ENCODE measurements at places on chromosomes 2 and 18.

GRCh38 chr18:3150274-3150673 is 69.5 kb downstream of the MYOM1 start:
- no peak for DNase-seq

DNA sequence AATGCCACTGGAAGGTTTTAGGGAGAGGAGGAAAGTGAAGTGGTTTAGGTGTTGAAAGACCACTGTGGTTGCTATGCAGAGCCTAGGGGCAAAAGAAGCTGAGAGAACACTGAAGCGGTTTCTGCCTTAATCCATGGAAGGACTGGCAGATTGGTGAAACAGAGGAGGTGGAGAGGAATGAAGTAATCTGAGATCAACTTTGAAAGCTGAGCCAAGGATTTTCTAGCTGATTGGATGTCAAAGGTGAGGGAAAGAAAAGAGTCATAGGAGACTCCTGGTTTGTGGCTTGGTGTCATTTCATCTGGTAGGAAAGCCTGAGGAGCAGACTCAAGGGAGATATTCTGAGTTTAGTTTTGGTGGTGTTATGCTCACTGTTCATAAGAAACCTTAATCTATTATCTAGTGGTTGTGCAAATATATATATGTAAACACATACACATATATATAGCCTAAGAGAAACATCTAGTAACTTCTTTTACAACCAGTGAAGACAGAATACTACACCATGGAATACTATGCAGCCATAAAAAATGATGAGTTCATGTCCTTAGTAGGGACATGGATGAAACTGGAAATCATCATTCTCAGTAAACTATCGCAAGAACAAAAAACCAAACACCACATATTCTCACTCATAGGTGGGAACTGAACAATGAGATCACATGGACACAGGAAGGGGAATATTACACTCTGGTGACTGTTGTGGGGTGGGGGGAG is 134.1 kb upstream of the CREB1 start:
- DNase-seq: no peak

DNA sequence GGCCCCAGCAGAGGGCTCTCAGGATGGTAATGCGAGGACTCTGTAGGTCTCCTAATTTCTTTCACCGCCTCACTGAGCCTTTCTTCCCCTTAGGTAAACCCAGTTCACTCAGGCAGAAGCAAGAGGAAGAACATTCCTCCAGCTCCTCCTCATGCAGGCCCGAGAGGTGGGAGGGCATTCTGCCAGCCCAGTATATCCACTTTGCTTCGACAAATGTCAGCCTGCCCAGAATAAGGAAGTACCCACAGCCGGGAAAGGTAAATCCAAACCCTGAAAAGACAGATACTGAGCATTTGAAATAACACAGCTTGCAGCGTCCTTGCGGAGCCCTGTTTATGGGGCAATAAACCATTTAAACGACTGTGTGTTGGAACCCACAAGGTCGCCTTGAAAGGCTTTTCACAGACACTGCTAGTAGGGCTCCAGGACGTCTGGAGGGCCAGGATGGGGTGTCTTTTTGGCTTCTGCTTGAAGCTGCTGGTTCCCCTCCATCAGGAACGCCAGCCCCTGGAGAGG is 63.0 kb upstream of the STPG4 start:
- DNase-seq: no peak

GRCh38 chr2:202018950-202019349 is 14.7 kb upstream of the FZD7 start:
- no peak for DNase-seq

DNA sequence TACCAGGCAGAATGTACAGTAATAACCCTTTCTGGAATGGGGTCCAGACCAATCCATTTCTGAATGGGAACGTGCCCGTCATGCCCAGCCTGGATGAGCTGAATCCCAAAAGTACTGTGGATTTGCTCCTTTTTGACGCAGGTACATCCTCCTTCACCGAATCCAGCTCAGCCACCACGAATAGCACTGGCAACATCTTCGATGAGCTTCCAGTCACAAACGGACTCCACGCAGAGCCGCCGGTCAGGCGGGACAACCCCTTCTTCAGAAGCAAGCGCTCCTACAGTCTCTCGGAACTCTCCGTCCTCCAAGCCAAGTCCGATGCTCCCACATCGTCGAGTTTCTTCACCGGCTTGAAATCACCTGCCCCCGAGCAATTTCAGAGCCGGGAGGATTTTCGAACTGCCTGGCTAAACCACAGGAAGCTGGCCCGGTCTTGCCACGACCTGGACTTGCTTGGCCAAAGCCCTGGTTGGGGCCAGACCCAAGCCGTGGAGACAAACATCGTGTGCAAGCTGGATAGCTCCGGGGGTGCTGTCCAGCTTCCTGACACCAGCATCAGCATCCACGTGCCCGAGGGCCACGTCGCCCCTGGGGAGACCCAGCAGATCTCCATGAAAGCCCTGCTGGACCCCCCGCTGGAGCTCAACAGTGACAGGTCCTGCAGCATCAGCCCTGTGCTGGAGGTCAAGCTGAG is 89.6 kb downstream of the SH3BP4 start:
- DNase-seq: no peak

DNA sequence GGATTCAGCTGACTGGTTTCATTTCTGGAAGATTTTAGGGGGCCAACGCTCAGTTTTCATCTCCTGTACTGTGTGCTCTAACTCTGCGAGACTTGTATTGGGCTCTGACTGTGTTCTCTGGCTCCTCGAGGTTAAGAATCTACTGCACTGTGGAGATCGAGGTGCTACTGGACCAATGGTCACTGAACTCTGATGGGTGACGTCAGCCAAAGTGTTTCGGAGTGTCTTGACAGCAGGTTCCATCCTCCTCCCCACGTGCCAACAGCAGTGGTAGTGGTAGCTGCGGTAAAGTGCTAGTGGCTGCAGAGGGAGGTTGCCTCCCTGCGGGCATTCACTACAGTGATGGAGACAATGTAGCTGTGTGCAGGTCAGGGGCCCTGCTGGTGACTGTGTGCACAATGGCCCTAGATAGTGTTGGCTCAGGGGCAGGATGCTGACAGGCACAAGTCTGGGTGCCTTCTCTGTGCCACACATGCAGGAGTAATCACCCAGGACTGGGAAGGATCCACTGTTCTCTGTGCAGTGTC is 705.7 kb upstream of the DDX18 start:
- no peak for DNase-seq

- no peak for DNase-seq
Observed at GRCh38 chr2:145715601-145716000, 1195.7 kb upstream of the ZEB2 start.

DNA sequence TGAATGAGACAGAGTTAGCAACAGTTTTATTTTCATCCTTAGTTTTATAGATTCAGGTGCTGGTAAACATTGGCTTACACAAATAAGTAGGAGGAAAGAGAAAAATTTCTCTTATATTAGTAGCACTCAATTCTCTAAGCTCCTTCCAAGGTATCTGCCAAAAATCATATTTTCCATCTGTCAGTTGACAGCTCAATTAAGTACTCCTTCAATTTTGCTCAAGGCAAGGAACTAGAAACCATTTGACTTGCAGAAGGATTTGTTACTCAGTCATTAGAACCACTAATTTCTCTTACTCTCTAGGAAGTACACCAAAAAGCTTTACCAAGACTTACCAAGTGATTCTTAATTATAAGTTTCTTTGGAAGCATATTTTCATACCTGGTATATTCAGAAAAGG is 101.4 kb upstream of the ATP8B1 start:
- DNase-seq: no peak

DNA sequence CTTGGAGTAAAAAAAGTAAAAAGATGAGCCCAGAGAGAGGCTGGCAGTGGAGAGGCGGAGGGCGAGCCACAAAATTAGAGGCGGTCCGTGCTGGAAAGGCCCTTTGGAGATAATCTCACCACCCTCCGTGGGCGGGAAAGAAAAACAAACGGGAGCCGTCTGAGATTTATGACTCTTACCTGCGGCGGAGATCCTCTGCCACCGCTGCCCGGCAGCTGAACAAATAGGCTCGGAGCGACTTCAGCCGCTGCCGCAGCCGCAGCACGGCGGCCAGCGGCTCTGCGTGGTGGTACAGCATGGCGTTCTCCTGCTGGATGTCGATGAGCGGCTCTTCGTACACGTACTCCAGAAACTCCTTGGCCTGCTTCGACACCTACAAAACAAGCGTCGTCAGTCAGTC is 94.6 kb downstream of the PLEKHM3 start:
- DNase-seq: no peak

DNA sequence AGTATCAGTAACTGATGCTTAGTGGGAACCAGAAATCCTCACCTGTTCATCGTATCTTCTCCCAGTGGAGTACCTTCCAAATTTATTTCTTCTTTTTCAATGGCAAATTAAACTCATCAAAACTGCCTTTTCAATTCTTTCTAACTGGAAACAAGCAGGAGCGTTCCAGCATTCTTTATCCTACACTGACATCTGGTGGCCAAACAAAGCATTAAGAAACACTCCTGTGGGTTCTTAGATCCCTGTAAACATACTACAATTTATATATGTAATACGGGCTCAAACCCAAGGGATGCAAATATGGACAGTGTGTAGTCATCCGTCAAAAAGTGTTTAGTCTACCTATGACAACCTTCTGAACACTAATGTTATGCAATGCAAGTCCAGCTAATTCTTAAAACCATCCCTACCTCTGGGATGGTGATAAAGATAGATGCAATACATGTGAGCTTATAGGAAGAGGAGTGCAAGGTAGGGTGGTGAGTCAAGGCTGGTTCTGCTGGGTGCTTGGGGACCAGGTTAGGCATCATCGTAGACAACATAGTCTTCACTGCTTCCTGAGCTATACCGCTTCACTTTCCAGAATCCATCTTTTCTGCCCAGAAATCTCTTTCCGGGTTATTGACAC is 375.0 kb downstream of the CTNNA2 start:
- DNase-seq: no peak

Data from iPS DF 6.9 (cell line).